ENCODE measurements at places on chromosomes 5 and 9. TPM values are rescaled to one million over a fixed set of nuclear protein-coding genes. Genes with fewer than 3 reads are reported as not detected.

Gene FOXE1
- not detected for total RNA-seq

Gene IFNK
- not detected for total RNA-seq

Gene SLC4A9
- 0.15 TPM for total RNA-seq

GRCh38 chr5:64659289-64659688 is 31.0 kb upstream of the SHISAL2B start:
- DNase-seq = no peak

DNA sequence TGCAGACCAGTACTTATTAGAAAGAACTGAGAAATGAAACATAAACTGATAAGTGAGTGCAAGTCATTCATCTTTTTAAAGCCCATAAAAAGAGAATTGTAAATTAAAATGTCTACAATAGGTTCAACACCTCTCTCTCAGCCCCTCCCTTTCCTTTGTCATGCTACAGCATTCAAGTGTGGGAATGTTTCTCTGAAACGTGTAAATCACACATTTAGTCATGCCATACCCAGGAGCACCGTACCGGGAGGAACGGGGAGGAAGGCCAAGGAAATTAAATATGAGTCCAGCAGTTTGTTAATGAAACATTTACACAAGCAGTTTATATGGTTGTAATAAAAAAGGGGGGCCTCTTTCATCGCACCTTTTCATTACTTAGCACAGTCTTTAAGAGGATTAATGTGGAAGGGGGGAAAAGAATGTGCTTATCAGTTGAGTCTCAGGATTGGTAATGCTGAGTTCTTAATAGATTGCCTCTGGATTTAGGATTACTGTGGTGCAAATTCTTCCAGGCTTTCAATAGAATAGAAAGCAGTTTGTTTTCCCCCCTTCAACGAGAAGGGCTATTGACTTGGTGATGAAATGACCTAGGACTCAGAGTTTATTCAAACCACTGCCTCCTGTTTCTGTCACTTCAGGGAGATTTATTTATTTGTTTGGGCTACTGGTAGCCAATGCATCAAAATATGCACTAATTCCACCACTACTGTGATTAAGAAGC is 176.0 kb upstream of the ZNF608 start:
- DNase-seq = no peak

Gene RFESD
- 2.0 TPM for total RNA-seq

Gene GALNT10
- total RNA-seq = 15.5 TPM

DNA sequence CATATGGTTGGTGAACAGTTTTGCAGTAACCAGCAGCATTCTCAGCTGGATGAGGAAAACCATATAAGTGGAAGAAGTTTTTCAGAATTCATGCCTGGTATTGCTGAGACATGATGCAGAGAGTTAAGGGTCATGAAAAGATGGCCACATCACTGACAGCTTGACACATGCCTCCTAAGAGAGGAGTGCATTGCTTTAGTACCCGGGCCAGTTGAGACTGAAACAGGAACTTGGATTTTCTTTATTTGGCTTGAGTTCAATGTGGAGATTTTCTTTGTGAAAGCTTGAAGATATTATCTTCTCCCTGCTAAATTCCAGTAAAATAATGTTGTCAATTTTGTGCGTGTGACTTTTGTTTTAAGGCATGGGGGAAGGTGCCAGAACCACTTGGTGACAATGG is 35.8 kb downstream of the HACD4 start:
- DNase-seq = no peak

DNA sequence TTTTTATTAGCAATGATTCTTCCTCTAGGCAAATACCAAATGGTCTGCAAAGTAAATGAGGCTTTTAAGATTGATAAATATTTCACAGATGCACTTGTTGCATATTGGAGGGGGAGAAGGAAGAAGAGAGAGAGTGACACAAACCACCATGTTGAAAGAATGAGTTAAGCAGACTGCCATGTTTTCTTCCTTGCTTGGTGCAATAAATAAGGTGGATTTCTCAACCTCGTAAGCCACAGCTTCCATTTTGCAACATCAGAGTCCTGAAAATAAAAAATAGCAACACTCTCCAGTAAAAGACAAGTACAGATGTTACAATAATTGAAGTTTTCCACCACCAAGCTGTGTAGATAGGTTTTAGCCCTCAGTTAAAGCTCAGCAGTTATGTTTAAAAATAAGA is 202.9 kb downstream of the SGCD start:
- no peak for DNase-seq

Gene SUB1
- 325 TPM for total RNA-seq

GRCh38 chr9:134913041-134913712 is 4.5 kb downstream of the FCN1 start:
- no peak for DNase-seq

DNA sequence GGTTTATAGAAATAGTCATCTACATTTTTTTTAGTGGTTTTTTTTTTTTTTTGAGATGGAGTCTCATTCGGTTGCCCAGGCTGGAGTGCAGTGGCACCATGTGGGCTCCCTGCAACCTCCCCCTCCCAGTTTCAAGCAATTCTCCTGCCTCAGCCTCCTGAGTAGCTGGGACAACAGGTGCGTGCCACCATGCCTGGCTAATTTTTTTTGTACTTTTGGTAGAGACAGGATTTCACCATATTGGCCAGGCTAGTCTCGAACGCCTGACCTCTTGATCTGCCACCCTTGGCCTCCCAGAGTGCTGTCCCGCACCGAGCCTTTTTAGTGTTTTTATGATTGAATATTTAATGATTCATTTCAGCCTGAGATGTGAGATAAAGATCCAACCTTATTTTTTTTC is 27.3 kb downstream of the ANKRD33B start:
- peak; percentile 20 for DNase-seq

GRCh38 chr5:110561510-110561909 is 165.0 kb downstream of the TMEM232 start:
- no peak for DNase-seq

GRCh38 chr9:37035648-37036370 is 1.7 kb upstream of the PAX5 start:
- DNase-seq = peak; percentile 68

DNA sequence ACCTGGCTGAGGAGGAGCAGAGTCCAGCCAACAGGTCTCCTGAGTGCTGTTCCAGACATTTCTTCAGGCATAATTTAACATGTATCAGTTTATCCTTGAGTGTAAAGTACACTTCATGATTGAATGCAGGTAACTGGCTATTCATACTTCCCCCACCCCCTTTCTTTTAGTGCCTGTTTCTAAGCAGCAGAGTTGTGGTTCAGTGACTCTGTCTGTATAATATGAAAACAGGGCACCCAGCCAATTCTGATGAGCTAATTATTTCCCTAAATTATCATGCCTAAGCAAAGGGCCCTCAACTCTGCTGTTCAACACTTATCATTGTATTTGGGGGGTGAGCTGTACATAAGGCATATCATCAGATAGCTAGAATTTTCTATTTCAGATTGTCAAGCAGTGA is 51.9 kb upstream of the ZSWIM6 start:
- DNase-seq = no peak

GRCh38 chr5:82387001-82387818 is 109.1 kb upstream of the RPS23 start:
- DNase-seq = no peak

DNA sequence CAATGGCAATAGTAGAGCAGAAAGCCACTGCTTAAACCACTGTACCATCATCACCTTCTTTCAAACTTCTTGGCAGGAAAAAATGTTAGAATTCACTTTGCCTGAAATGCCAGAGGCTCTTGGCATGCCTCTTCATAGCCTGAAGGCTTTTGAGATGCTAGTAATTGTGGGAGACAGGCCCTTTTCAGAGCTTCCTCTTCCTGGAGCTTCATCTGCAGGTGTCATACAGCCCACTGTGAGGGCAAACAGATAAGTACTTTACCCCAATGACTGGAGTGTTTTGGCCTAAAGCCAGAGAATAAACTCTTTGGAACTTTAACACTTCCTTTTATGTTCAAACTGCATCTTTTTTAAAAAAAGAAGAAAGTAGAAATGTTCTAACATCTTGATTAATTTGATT is 81.3 kb upstream of the TMEM171 start:
- no peak for DNase-seq

DNA sequence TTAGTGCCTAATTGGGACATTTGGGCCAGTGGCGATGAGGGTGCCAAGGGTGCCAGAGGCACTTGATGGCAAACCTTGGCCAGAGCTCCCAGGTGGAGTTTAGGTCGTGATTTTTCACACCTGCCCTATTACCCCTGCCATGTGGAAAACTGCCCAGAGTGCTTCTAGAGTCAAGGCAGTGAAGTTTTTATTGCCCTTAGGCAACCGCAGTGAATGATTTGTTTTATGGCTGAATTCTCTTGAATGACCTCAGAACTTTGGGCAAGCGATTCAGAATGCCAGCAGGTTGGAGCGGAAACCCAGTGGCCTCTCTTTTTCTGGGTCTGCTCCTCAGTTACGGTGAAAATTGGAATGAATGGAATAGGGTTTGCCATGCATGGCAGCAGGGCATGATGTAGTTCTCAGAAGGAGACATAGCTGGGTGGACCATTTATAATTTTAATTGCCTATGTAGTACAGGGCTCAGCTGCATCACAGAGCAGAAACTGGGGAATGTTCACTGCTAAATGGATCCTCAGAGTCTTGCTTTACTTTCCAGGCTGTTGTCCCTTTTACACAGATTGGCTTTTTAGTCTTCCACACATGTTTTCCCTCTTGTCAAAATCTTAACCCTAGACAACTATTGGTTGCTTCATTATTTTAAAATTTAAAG is 820.0 kb upstream of the SEMA6A start:
- DNase-seq = no peak

- no peak for DNase-seq
Measured at GRCh38 chr9:126695186-126695585, 81.5 kb downstream of the LMX1B start.

DNA sequence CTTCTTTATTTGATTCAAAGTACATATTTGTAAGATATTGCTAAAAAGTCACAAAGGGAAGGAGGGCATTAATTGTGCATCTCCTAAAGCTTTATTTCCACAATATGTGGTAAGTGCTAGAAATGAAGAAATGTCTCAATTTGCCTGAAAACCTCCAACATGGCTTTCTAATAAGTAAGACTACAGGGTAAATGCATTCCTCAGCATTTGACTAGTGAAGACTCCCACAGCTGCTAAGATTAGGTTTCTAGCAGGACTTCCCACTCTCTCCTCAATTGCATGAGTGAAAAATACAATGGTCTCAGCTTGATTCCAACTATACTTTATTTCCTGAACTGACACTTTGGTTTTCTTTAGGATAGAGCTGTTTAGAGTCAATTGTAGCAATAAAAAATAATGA is 162.1 kb downstream of the ELAVL2 start:
- no peak for DNase-seq

- DNase-seq = no peak
Measured at GRCh38 chr9:135034106-135034505, 53.4 kb upstream of the OLFM1 start.

DNA sequence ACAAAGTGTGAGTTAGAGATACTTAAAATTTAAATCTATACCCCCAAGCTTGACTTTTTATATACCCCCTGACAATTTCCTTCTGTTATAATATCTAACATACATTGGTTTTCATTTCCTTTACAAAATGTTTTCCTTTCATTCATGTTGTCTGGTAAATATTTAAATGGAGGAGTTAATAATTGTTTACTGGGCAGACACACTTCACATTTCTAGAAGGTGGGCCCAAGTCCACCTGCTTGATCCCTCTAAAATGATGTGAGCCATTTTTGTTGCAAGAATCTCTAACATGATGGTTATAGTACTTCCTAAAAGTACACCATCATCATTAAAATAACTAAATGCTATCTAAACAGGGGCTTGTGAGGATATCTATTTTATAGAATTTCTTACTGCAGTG is 155.9 kb downstream of the FAM174A start:
- no peak for DNase-seq

Data from H1 (cell line).